Mesenchymal stem cell (in vitro differentiated cells and primary cell): ENCODE measurements at places on chromosomes 2 and 18.

DNA sequence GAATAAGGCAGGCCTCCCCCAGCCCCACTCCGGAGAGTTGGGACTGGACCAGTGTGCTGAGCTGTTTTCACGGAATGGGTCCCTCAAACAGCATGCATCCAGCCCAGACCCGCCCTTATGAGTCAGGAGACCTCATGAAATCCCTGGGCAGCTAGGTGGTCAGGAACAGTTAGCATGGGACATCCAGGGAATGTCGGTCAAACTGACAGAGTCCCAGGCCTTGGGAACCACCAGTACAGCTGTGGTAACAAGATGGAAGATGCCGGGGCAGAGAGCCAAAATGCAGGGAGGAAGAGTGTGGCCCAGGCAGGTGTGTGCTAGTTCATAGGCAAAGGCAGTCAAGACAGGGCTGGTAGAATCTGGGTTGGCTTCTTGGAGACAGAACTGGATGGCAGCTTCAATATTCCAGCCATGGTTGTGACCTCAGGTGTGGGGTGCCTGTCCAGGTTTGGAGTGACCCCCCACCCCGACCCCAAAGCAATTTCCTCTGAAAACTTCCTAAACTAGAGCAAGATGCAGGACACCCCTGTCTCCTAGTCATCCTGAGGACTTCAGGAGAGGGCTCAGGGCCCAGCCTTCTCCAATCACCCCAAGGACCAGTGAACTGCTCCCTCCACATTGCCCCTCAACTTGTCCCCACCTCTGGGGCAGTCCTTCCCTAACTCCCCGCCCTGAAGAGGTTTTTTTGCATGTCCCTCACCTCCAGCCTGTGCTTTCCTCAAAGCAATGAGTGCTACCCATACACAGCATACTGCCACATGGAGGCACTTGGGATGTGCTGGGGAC lies 46.5 kb downstream of the KCNIP3 start:
- no peak overlapping the region for H3K4me3 ChIP-seq
- no peaks in the 10 kb centered on the region for H3K36me3 ChIP-seq
- no peak overlapping the region for H3K27ac ChIP-seq
- peaks cover 64% of the 10 kb centered on the region for H3K27me3 ChIP-seq
- H3K4me1 ChIP-seq, result peaks cover 29% of the 10 kb centered on the region

DNA sequence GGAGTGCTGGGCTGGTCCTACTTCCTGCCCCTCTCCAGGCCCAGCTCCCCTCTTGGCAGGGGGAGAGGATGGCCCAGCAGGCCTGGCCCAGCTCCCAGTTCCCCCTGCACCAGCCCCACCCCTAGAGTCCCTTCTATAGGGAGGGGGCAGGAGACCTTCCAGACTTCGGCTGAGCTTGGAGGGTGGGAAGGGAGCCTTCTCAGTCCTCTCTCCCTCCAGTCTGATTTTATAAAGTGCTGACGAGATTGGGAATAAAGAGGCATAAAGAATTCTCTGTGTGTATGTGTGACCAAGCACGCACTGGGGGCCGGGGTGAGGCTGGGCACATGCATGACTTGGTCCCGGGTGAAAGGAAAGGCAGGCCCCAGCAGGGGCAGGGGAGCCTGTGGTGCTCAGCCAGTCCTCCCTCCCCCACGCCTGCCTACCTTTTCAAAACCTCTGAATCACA lies 5.1 kb downstream of the CHPF start:
- H3K36me3 ChIP-seq, result peaks cover 36% of the 10 kb centered on the region
- H3K27ac ChIP-seq, result peak overlapping the region; percentile 41

- no peak overlapping the region for H3K4me3 ChIP-seq
- H3K4me1 ChIP-seq, result no peaks in the 10 kb centered on the region
- DNase-seq, result no peak
- H3K27ac ChIP-seq, result no peak overlapping the region
- no peaks in the 10 kb centered on the region for H3K27me3 ChIP-seq
These were observed 6.2 kb downstream of the LRPPRC start for GRCh38 chr2:43989545-43989944.

DNA sequence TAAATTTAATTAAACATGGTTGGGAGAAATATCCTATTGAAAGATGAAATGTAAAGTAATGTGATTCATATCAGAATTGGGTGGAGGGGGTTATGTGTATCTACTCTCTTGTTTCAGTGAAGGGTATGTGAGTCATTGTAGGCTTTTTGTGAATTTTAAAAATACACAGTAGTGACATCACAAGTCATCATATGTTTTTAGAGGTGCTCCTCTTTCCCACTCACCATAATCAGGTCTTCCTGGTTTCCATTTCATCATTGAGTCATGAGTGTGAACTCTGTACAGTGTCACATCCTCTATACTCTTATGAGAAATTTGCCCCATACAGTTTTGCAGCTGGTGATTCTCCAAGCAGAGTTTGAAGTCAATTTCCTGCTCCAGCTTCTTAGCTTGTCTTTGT lies 18.8 kb downstream of the FSIP2 start:
- no peak overlapping the region for H3K27ac ChIP-seq
- H3K27me3 ChIP-seq, result no peaks in the 10 kb centered on the region
- H3K36me3 ChIP-seq, result no peaks in the 10 kb centered on the region
- H3K4me1 ChIP-seq, result no peaks in the 10 kb centered on the region
- no peak for DNase-seq

DNA sequence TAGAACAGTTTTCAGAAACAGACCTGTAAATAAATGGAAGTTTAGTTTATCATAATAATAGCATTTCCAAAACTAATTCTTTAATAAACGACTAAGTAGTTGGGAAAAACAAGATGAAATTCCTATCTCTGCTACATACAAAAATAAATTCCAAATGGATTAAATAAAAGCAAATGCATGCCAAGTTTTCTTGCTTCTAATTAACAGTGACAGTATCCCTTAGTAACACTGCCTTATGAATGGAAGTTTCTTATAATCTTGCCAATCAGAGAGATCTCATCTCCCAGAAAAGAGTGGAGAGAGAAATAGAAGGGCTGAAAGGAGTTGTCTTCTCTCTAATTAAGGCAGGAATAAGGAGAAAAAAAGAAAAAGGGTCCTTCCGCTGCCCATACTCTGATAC lies 133.9 kb downstream of the GFPT1 start:
- DNase-seq, result peak; percentile 32
- no peak overlapping the region for H3K4me3 ChIP-seq
- H3K4me1 ChIP-seq, result no peaks in the 10 kb centered on the region
- peaks cover 4% of the 10 kb centered on the region for H3K36me3 ChIP-seq
- H3K27me3 ChIP-seq, result no peaks in the 10 kb centered on the region

GRCh38 chr2:211435331-211435730 lies 878.9 kb downstream of the CPS1 start:
- no peaks in the 10 kb centered on the region for H3K36me3 ChIP-seq
- H3K27me3 ChIP-seq, result no peaks in the 10 kb centered on the region
- no peak for DNase-seq
- H3K27ac ChIP-seq, result no peak overlapping the region
- H3K4me3 ChIP-seq, result no peak overlapping the region
- no peaks in the 10 kb centered on the region for H3K4me1 ChIP-seq

- DNase-seq, result no peak
- no peaks in the 10 kb centered on the region for H3K36me3 ChIP-seq
- no peaks in the 10 kb centered on the region for H3K27me3 ChIP-seq
- no peak overlapping the region for H3K27ac ChIP-seq
These were observed 871 bp upstream of the ALS2 start for GRCh38 chr2:201781557-201782051.

DNA sequence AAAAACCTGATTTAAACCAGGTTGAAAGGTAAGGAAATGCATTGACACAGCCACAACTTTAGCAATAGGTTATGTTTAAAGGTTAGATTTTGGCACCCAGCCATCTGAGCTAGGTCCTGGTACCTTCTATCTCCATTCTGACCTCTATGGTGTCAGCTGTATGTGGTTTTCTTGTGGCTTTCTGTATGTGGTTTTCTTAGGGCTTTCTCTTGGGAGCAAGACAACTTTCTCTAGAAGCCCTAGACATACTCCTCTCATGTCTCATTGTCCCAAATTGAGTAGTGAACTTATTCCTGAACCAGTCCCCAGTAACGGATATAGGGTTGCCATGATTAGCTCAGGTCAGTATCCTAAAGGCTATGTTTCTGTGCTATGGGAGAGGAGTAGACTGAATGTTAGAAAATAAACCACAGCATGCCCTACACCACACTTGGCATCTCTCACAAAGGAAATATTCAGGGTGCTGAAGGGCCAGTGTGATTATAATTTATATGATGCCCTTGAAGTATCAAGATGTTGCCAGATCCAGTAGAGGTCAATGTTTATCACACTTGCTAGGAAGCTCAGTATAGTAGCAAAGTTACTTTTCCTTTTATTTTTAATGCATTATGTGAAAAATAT lies 176.1 kb downstream of the CAPN13 start:
- H3K4me1 ChIP-seq, result no peaks in the 10 kb centered on the region
- H3K4me3 ChIP-seq, result no peak overlapping the region
- no peaks in the 10 kb centered on the region for H3K36me3 ChIP-seq
- no peaks in the 10 kb centered on the region for H3K27me3 ChIP-seq
- H3K27ac ChIP-seq, result no peak overlapping the region
